Progenitor cell of endocrine pancreas (in vitro differentiated cells): ENCODE measurements at places on chromosomes 6 and 20.

- DNase-seq: no peak
Observed at GRCh38 chr6:46217671-46218131, 46.9 kb upstream of the ENPP5 start.

DNA sequence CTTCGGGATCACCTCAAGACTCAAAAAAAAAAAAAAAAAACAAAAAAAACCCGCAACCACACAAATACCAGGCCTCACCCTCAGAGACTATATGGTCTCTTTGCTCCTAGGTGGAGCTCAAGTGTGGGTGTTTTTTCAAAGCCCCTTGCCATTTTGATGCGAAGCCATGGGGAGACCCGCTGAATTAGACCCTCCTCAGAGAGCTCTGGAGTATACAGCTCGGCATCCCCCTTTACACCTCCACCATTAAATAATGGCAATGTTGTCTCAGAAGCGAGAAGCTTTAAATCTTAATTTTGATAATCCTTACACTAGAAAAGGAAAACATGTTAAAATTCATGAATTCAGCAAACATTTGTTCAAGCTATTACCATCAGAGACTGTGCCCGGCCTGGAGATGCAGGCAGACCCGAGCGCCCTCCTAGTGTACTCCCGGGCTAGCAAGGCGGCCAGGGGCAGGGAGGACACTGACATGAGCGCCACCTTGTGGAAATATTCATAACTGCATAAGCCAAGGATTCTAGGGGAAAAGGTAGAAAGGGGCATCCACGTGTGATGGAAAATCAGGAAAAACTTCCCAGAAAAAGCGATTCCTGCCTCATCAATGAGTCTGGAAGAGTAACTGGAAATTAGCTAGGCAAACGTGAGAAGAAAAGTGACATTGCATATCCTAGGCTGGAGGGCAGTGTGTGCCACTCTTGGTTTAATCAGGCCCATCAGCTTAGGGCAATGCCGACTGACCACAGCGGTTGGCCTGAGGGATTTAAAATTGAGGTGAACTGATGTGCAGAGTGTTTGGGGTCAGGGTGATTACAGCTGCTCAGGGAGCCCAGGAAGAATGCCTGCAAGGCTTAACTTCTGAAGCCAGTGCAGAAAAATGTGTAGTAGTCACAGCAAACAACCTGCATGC lies 72.5 kb downstream of the B3GAT2 start:
- peak; percentile 62 for DNase-seq

DNA sequence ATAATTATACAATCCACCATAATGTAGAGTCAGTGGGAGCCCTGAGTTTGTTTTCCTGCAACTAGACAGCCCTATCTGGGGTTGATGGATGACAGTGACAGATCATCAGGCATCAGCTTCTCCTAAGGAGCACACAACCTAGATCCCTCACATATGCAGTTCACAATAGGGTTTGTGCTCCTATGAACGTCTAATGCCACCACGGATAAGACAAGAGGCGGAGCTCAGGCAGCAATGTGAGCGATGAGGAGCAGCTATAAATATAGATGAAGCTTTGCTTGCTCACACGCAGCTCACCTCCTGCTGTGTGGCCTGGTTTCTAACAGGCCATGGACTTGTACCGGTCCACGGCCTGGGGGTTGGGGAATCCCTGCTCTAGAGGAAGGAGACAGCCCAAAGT lies 25.9 kb downstream of the EDEM2 start:
- DNase-seq: no peak

DNA sequence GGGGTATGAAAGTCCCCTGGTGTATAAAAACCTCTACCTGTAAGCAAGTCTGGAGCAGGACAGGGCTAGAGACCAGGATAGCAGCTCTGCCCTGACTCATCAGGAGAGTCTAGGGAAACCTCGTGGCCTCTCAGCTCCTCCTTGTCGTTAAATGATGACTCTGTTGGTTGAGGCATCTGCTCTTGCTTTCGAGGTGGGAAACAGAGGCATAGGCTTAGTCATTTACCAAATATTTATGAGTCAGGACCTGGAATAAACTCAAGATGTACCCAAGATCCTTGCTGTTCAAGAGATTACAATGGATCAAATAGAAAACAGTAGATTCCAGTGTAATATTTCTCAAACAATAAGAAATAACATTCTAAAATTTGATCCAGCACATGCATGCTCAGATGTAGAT lies 5.5 kb downstream of the MANBAL start:
- DNase-seq: no peak

DNA sequence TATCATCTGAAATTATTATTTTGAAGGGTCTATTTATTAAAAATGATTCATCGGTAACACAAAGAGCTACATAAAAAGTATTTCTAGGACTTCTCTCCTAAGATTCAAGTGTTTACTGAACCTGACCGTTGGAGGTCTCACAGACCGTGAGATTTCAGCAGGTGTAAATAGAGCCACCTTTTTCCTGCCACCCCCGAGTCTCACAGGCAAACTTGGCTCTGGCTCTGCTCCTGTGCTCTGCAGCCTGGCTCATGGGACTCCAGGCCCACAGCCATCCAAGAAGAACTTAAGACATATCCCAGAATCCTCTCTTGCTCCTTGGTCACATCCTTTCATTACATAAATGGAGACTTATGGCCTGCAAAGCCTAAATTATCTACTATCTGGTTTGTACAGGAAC lies 67.8 kb upstream of the AGPAT4 start:
- no peak for DNase-seq

DNA sequence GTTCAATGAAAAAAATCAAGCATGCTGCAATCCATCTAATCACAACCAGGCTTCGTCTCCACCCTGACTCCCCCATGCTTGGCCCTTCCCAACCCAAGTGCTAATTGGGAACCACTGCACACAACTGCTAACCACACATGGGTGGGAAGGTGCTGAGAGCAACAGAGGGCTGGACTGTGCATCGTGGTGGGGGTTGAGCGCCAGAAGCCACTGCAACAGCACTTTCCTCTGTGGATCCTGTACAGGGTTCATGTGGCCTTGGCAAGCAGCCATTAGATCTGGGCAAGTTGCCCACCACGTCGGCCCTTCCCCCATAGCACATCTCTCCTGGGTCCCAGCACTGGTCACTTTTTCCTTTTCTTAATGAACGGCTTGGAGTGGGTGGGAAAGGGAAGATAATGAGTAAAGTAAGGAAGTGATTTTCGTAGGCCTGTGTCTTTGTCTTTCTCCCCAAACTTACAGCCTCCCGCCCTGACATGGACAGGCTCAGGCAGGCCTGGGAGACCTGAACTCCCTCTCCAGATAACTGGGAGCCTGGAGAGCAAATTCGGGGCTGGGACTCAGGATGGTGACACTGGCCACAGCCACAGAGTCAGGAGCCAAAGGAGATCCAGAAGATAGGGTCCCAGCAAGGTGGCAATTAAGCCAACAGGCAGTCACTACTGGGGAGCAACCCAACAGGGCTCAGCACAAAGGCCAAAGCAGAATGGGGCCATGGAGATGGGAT lies 34.4 kb upstream of the MRPS10 start:
- DNase-seq: no peak

DNA sequence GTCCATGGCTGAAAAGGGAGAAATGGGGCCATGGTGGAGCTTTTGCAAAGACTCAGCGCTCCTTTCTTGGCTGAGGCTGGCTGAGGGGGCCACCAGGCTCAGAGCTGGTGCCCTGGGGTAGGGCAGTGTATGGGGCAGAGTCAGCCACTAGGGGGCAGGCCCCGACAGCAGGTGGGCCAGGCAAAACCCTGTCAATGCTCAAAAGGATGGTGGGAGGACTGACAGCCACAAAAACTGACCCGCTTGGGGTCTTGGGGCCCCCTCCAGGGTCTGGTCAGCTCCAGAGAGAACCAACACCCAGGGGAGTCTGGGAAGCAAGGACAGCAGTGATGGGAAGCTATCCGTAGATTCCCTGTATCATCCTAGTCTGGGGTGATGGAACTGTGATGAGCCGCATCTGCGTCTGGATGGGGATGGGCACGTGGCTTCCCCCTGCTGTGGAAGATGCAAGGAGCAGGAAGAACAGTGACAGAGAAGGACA lies 306.9 kb downstream of the DHX35 start:
- peak; percentile 66 for DNase-seq

- no peak for DNase-seq
Observed at GRCh38 chr6:155187994-155188706, 75.7 kb upstream of the CLDN20 start.

DNA sequence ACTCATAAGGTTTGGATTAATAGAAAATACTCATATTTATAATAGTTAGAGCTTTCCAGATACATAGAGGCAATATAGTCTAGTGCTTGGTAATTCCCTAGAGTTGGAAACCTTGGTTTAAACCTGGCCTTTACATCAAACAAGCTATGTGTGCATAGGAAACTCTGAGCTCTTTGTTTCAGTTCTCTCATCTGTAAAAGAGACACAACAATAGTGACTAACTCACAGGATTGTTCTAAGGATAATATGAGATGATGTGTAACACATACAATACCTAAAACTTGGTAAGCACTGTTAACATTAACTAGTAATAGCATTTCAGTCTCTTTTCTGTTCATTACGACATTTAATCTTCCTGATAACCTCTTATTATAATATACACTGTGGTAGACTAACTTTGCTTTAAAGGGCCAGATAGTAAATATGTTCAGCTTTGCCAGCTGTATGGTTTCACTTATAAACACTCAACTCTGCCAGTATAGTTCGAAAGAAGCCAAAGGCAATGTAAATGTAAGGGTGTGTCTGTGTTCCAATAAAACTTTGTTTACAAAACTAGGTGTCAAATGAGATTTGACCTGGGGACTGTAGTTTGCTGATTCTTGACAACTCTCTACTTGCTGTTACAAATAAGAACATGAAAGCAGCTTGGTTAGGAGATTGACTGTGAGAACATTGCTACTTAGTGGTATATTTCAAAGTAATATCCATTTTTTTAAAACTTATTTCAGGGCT lies 370.6 kb upstream of the FLRT3 start:
- no peak for DNase-seq

DNA sequence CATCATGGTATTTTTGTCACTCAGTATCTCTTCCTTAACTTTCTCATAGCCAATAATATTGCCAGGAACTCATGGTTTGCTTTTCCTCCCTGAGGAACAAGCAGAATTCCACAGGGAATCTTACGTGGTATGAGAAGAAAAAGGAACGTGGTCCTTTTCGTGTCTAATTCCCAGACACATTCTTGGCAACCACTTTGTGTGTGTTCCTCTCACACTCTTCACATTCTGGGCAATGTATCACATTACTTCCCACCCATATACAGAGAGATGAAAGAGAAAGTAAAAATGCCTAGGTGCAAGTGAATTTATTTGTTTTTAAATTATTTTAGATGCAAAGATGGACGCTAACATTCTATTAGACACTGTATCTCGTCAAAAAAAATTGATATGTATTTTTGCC lies 102.7 kb downstream of the PTPRK start:
- no peak for DNase-seq

DNA sequence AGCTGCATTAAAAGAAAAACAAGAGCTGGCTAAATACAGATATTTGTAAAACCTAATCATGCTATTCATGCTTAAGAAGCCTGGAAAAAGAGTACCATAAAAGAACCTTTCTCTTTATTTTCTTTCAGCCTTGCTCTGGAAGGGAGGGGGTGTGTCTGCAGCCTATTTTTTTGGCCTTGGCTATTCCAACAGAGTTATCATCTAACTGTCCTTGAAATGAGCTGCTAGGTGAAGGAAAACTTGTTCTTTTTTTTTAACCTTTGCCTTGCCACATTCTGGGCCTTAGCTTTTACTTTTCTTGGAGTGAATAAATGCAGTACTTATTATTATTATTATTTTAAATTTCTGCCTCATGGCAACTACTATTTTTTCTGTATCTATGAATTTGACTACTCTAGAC lies 224.9 kb upstream of the SYNCRIP start:
- no peak for DNase-seq

DNA sequence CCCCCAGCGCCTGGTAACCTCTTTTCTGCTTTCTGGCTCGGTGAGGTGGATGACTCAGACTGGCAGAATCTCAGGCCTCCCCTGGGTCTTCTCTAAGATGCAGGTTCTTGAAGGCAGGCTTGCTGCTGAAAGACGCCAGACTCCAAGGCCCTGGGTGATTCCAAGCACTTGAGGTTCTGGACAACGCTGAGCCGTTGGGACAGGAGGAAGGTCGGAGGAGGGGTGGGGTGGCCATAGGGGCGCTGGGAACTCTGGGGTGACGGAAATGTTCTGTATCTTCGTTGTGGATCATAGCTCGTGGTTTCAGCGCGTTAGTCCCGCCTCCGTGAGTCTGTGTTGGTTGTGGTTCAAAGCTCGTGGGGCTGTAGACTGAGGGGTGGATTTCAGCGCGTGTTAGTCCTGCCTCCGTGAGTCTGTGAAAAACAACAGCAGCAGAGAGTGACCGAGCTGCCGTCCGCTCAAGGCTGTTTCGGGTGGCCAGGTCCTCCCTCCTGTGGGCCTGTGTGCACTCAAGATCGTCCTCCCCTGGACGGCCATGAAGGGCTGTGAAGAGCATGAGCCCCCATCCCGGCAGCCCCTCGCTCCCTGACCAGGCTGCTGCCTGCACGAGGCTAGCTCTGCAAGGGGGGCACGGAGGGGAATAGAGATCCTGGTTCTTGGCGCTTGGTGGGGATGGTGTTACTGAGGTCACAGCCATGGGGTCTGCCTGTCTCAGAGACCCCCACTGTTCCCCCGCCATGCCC lies 7.7 kb downstream of the NTSR1 start:
- DNase-seq: no peak

GRCh38 chr6:72132427-72132826 lies 246.1 kb downstream of the RIMS1 start:
- DNase-seq: no peak

- DNase-seq: no peak
Observed at GRCh38 chr6:83198486-83199172, 5.5 kb downstream of the RWDD2A start.
